GM12878 (cell line): ENCODE measurements at places on chromosomes 11 and 22.
A peak's percentile ranks its signal among the peaks of the same experiment; 100 is the strongest.

- DNase-seq, result no peak
These were observed 57.2 kb downstream of the SBF2 start for GRCh38 chr11:10236840-10237239.

GRCh38 chr11:96155627-96156378, 187.2 kb downstream of the MAML2 start:
- peak; percentile 76 for DNase-seq

DNA sequence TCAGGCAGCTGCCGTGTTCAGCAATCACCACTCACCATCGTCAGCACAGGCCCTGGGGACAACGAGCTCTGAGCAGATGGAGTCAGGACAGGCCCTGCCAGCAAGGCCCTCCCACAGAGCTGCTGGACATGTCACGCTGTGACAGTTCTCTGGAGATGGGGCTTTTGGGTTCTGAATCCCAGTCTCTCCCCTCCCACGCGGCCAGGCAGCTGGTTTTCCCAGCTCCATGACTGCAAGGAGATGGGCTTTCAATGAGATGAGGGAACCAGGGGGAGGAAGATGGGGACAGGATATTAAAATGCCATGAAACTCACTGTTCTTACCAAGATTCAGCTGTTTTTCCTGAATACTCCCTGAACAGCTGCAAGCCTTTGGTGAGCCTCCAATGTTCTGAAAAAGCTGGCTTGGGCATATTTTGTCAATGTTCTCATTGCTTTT, 305.9 kb downstream of the BRD1 start:
- DNase-seq, result no peak

DNA sequence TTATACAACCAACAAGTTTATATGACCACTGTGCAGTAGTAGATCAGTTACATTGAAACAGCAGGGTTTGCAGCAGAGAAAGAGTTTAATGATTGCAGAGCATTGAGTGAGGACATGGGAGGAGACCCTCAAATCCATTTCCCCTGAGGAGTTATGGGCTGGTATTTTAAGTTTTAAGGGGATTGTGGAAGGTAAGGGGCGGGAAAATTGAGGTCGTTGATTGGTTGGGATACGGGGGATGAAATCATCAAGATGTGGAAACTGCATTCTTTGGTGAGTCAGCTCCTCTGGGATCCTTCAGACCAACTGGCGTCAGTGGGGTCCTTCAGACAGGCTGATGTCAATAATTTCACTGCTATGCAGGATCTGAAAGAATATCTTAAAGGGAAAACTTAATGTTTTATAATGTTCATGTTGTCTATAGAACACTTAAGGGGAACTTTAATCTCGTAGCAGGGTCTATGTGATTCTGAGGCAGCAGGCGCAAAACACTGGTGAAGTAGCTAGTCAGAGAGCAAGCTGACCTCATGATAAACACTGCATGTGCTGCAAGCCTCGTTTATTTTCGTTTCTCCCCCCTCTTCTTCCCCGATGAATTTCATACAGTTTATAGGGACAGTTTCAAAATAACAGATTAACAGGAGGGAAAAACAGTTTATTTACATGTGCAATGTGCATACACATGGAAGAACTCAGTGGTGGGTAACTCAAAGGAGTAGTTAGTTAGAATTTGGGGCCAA, 17.4 kb upstream of the BACE1-AS start:
- no peak for DNase-seq

DNA sequence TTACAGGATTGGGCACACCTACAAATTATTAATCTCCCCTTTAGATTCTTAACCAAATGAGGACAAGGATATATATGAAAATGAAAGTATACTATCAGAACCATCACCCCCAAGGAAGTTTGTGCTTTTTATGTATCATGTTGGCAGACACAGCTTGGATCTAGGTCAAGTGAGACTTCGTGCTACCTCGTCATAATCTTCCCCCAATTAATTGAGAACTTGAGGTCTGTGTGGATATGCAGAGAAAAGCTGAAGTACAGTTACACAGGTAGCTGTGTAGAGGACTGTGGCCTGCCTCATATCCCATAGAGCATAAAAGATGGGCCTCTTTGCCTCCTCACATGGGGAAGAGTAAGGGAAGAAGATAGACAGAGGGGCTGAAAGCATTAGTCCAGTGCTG, 45.6 kb downstream of the DNHD1 start:
- DNase-seq, result no peak

- DNase-seq, result no peak
These were observed 13.5 kb upstream of the ZNF74 start for GRCh38 chr22:20380486-20380885.

DNA sequence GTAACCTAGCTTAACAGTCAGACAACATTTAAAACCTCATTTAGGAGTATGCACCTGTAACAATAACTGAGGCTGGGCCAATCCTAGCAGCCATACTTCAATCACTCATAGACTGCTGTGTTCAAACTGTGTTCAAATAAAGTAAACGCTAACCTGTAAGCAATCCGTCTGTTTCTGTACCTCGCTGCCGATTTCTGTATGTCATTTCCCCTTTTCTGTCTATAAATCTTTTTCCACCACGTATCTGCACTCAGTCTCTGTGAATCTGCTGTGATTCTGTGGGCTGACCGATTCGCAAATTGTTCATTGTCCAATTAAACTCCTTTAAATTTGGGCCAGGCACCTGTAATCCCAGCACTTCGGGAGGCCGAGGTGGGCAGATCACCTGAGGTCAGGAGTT, 12.3 kb downstream of the APOBEC3H start:
- no peak for DNase-seq

GRCh38 chr11:95925011-95925410, 1.1 kb upstream of the MTMR2 start:
- no peak for DNase-seq

- DNase-seq, result no peak
These were observed 673 bp downstream of the CDON start for GRCh38 chr11:126061707-126062678.

DNA sequence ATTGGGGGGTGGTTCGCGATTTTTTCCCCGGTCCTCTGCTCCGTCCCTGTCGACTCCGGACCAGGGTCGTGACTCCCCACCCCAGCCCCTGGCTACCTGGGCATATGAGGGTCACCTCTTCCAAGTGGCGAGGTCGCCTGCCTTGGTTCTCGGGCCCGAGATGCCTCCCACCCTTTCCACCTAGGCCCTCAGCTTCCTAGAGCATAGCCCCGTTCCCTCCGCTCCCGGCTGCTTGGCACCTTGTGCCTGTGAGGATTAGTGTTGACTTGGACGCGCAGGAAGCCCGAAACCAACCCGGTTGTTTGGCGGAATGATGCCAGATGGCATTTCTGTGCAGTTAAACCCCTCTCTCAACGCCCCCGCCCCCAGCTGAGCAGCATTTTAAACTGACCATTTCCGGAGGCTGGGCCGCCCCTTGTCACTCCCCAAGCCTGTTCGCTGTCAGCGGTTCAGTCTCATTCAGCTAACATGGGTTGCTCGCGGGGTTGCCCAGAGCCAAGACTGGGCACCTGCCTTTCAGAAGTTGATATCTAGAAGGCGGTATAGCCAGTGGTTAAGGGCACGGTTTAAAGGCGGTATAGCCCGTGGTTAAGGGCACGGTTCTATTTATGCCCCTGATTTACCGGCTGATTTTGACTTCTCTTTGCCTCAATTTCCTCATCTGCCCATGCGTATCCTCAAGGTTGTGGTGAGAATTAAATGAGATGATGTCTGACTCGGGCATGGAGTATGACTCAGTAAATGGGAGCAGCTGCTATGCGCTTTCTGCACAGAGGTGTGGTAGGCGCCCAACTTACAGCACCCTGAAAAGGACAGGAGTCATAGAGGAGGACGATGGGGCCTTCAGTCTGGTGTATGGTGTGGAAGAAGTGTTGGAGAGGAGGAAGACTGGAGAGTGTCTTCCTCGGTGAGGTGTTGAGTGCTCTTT, 639 bp downstream of the INCENP start:
- no peak for DNase-seq

DNA sequence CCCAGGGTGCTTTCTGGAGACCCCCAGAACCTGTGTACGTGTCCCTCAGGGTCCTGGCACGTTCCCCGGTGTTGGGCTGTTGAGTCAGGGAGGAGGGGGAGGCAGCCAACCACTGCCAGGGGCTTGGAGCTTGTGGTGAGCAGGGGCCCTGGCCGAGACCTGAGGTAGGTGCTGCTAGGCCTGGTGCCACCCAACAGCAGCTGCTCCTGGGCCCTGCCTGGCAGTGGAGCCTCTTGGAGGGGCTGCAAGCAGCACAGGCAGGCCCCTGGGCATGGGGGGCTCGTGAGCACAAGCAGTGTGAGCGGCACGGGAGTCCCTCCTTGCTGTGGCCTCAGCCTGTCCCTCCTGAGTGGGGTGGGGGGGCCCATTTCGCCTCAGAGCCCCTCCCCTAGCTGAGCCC, 7.2 kb upstream of the SELENOO start:
- DNase-seq, result no peak
